ENCODE measurements at places on chromosomes 3 and 15.

- no peak for DNase-seq
Observed at GRCh38 chr15:52277575-52277974, 18.0 kb downstream of the MYO5C start.

- no peak for DNase-seq
Observed at GRCh38 chr3:37535526-37536432, 325.9 kb upstream of the CTDSPL start.

DNA sequence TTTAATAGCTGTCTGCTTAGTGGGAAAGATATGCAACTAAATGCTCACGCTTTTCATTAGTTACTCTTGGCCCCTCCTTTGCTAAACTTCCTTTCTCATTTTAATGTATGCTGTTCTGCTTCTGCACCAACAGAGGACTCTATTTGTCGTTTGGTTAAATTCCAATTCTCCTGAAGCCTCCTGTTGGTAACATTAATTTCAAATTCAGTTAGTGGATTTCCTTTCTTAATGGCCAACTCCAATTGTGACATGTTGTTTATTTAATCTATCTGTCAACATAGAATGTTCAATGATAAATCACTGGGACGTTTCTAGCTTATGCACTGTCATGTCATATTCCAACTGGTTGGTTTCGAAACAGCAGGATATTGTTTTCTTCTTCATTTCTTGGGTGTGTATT is 467.4 kb upstream of the BCHE start:
- DNase-seq = no peak

DNA sequence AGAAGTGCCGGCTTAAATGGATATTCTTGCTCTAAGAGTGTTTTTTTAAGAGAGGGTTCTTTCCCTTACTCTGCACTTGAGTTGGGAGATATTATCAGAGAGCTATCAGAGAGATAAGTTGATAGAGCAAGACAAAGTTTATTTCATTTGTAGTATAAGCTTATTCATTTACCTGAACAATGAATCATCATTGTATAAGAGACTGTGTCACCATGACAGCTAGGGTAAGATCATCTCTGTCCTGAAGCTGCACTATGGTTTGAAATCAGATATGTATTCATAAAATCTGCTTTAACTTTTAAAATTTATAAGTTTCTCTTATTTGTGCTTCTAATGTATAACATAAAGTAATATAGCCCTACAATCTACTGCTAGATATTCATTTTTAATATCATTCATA is 128.1 kb upstream of the ARL6 start:
- no peak for DNase-seq

DNA sequence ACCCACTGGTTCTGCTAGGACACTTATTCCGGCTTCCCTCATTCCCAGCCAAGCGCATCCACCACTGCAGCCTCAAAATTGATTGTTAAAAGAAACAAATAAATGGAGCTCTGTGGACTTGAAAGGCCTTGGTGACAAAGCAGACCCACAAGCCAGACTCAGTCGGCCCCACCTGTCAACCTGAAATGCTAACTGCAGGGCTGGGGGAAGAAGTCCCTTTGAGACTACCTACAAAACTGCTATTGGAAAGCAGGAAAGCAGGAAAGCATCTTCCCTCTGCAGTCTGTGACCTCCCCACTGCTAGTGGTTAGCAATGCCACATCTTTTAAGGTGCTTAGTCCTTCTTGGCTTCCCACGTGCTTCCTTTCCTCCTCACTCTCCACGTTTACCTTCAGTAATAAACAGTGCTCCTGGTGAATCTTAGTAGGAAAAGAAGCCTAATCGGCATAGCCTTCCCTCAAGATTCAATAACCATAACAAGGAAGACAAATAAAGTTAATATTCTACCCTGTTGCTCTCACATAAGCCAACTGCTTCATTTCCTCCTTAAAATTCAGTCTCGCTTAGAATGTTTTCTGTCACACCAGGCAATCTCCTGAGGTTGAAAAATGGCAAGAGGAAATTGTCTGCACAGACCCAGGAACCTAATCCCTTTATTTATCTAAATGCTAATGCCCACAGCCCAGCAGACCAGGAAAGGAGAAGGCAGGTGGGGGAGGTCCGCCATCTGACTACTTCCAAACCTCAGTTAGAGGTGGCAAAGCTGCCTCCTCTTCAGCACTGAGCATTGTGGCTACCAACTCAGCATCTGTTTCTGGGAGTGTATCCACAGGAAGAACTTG is 296.2 kb downstream of the NEK10 start:
- DNase-seq = no peak
